Stimulated activated naive B cell treated with anti-CD40 and anti-IgM and Interleukin-4, amounts not matched to agents 10 μg/mL and 1 μg/mL and 100 μg/mL, for 72 hours (primary cell): ENCODE measurements at places on chromosomes 3 and 15.

- H3K27me3 ChIP-seq: peaks cover 43% of the 10 kb centered on the region
- H3K36me3 ChIP-seq: peaks cover 5% of the 10 kb centered on the region
- H3K4me1 ChIP-seq: no peaks in the 10 kb centered on the region
- no peak for DNase-seq
- H3K27ac ChIP-seq: no peak overlapping the region
Observed at GRCh38 chr3:14902719-14903118, 44.7 kb upstream of the NR2C2 start.

- no peaks in the 10 kb centered on the region for H3K36me3 ChIP-seq
- H3K4me3 ChIP-seq: no peak overlapping the region
- peak overlapping the region; percentile 75 for H3K27ac ChIP-seq
- H3K27me3 ChIP-seq: no peaks in the 10 kb centered on the region
- peak; percentile 39 for DNase-seq
- peaks cover 9% of the 10 kb centered on the region for H3K4me1 ChIP-seq
Observed at GRCh38 chr15:68650901-68651709, 72.3 kb downstream of the CORO2B start.

DNA sequence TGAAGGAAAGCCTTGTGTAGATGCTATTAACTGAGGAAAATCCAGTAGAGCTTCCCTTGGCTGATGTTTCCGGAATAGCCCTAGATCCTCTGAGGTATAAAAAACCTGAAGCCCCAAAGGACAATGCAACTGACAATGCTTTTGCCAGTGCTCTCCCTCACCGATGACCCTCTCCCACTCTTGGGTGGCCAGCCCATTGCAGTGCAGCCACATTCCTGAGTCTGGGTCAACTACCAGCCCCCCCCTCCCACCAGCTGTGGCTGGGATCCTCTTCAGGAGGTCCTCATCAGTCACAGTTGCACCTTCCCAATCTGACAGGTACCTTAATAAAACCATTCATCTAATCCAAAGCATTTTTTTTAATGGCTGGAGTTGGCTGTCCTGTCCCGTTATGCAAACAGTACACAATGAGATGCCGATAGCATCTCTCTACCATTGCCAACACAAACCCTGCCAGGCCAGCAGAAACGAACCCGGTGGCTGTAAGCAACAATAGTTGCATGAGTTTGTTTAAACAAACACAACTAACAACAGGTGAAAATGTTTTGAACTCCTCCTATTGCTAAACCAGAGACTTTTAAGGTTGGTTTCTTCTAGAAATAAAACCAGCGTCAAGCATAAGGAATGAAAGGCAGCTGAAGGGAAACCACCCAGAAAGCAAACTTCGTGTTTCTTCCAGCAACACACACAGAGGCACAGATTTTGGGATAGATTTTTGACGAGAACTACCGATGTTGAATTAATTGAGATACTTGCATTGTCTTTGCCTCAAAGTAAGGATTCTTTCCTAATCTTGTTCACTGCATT lies 128.3 kb upstream of the ARHGEF3 start:
- peaks cover 5% of the 10 kb centered on the region for H3K4me1 ChIP-seq
- H3K36me3 ChIP-seq: no peaks in the 10 kb centered on the region
- H3K4me3 ChIP-seq: no peak overlapping the region
- H3K27ac ChIP-seq: no peak overlapping the region

DNA sequence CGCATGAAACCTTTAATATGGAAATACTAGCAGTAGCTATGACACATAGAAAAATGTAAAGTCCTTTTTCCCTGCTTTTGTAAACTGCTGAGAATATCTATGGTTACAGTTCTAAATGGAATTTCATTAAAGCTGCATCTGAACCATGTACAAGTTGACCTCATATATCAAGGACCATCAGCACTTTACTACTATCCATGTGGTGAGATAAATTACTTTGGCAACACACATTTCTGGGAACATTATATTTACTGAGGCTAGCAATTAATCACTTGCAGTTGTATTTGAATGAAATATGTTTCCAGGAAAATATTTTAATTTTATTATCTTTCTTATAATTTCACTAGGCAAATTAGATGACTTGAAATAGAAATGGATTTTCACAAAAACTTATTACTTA lies 545.5 kb downstream of the NAALADL2 start:
- no peaks in the 10 kb centered on the region for H3K36me3 ChIP-seq
- H3K27ac ChIP-seq: no peak overlapping the region
- H3K4me3 ChIP-seq: no peak overlapping the region
- no peaks in the 10 kb centered on the region for H3K4me1 ChIP-seq
- DNase-seq: no peak
- H3K27me3 ChIP-seq: no peaks in the 10 kb centered on the region

DNA sequence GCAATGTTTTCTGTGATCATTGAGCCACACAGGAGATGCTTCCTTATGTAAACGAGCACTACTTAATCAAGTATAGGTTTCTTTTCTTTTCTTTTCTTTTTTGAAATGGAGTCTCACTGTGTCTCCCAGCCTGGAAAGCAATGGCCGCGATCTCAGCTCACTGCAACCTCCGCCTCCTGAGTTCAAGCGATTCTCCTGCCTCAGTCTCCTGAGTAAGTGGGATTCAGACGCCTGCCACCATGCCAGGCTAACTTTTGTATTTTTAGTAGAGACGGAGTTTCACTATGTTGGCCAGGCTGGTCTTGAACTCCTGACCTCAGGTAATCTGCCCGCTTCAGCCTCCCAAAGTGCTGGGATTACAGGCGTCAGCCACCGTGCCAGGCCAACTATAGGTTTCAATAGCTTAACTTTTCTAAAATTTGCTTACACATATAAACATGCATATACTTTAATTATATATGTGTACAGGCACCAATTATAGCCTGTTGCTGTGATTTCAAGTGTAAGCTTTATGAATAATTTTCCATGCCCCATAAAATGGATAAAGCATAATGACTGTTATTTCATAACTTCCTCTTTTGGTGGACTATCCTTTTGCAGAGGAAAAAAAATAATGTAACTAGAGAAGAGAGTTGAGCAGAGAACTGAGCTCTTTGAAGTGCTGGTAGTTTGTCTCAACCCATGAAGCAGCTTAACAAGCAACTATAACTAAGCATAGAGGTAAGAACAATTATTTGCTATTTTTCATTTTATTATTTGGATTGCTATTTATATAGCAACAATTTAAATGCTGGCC lies 24.8 kb upstream of the MBNL1 start:
- no peak for DNase-seq
- peak overlapping the region; percentile 88 for H3K4me3 ChIP-seq
- peak overlapping the region; percentile 97 for H3K27ac ChIP-seq
- no peaks in the 10 kb centered on the region for H3K27me3 ChIP-seq

GRCh38 chr3:37148208-37148607 lies 26.2 kb downstream of the LRRFIP2 start:
- H3K4me3 ChIP-seq: no peak overlapping the region

DNA sequence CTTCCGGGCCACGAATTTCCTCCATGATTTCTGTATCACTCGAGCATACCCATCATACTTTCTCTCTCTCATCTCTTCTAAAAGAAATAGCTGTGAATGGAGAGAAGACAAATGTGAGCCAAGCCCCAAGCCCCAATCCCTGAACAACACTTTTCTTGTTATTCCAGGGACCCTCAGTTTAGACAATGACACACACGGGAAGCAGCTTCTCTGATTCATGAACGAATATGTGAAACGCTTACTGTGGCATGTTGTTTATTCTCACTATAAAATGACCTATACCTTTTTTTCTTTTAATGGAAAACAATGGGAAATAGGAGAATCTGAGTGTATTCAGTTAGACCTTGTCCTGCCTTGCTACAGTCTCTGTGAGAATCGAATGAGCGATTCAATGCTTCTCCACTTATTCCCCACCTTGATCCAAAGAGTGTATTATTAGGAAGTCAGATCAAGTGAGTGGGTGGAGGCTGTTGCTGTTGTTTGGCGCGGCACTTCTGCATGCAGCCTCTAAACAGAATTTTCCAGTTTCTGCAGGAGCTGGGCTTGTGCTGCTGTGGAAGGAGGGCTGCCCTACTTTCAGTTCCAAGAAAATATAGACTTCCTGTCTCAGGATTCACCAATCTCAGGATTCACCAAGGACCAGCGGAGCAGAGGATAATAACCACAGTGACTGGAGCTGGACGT lies 32.4 kb upstream of the LDHAL6B start:
- peaks cover 58% of the 10 kb centered on the region for H3K36me3 ChIP-seq

DNA sequence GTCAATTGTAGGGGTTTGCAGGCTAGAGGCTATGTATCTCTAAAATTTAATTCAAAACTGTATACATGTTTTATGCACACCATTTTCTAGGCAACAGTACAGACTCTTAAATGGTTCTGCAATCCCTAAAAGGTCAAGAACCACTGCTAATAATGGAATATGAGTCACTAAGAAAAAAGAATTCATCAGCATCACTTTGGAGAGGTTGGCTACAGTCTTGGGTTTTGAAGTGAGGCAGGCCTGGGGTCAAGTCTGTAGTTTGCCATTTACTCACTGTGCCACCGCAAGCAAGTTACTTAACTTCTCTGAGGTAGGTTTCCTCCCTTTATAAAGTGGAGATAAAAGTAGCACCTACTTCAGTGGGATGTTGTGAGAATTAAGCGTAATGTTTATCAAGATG lies 33.7 kb downstream of the THRB start:
- no peaks in the 10 kb centered on the region for H3K4me1 ChIP-seq
- no peaks in the 10 kb centered on the region for H3K36me3 ChIP-seq

- peaks cover 38% of the 10 kb centered on the region for H3K4me1 ChIP-seq
- H3K4me3 ChIP-seq: no peak overlapping the region
- H3K27me3 ChIP-seq: no peaks in the 10 kb centered on the region
- H3K27ac ChIP-seq: no peak overlapping the region
Observed at GRCh38 chr3:15645740-15646501, 44.4 kb downstream of the BTD start.

DNA sequence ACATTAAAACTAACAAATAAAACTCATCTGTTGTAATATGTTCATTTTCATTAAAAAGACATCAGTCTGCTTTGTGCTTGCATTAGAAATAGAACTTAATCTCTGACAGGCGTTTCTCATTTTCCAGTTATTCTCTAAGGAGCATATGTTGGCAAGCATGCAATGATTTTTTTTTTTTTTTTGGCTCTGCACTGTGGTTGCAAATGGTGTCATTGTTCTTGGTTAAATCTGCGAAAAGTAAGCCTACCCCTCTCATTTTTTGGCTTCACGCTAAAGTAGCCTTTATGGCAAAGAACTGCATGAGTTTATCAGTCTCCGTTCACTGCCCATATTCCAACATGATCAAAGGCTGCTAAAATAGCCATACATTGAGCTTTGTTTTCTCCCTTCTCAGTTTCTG lies 403.2 kb downstream of the MECOM start:
- H3K27me3 ChIP-seq: peaks cover 4% of the 10 kb centered on the region
- no peaks in the 10 kb centered on the region for H3K36me3 ChIP-seq
- no peak overlapping the region for H3K27ac ChIP-seq
- no peak for DNase-seq
- no peaks in the 10 kb centered on the region for H3K4me1 ChIP-seq
